ENCODE measurements at places on chromosomes 2 and 18.

DNA sequence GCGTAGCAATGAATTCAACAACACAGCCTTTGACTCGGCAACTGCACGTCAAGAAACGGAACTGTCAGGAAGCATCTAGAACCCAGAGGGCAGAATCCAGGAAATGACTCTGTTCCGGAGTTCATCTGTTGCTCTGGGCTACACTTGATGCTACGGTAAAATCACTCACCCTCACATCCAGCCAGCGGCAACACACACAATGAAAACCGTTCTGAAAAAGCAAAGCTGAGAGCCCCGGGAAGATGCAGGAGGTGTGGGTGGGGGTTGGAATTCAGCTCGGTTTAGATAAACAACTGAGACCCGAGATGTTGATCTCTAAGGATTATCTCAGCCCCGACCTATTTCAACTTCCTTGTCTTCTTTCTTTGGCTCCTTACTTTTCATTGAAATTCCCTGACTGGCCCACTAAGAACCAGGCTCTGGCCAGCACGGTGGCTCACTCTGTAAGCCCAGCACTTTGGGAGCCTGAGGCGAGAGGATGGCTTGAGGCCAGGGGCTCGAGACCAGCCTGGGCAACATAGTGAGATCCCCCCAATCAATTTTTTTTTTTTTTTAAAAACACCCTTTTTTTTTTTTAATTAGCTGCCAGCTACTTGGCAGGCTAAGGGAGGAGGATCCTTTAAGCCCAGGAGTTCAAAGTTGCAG lies 13.3 kb upstream of the RAB17 start:
- peak; percentile 42 for DNase-seq

DNA sequence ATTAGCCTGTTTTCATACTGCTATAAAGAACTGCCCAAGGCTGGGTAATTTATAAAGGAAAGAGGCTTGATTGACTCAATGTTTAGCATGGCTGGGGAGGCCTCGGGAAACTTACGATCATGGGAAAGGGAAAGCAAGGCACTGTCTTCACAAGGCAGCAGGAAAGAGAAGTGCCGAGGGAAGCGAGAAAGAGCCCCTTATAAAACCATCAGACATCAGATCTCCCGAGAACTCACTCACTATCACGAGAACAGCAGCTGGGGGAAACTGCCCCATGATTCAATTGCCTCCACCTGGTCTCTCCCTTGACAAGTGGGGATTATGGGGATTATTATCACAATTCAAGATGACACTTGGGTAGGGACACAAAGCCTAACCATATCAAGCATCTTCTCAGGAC lies 23.3 kb downstream of the RHOB start:
- DNase-seq = no peak

- DNase-seq = no peak
Measured at GRCh38 chr18:46335534-46336101, 231.4 kb downstream of the HAUS1 start.

DNA sequence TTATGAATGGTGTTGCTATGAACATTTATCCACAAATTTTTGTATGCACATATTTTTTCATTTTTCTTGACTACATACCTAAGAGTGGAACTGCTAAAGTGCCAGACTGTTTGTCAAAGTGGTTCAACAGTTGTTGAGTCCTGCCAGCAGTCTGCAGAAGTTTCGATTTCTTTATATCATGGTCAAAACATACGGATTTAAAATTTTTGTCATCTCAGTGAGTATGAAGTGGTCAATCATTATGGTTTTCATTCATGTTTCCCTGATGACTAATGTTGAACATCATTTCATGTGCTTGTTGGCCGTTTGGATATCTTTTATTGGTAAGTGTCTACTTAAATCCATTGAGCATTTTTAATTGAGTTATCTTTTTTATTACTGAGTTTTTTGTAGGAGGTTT lies 39.2 kb downstream of the CCDC138 start:
- no peak for DNase-seq

DNA sequence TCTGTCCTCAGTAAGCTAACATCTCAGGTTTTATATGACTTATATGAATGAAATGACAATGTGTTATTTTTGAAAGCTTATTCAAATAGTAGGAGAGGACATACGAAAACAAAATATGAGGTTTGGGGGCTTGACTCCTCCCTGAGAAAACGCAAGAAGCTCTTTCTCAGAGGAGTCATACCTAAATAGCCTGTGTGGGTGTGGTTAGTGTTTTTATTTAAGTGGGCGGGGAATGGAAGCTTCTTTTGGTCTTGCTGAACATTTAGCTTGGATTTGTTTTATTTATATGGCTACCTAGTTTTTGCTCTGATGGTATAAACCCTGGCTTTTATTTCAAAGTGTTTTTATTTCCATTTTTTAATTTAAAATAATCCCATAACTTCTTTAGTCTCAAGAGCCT lies 72.1 kb upstream of the DSG1 start:
- DNase-seq = no peak

- DNase-seq = no peak
Measured at GRCh38 chr2:118974103-118974993, 32.4 kb downstream of the MARCO start.

GRCh38 chr2:43209204-43209717 lies 17.1 kb downstream of the ZFP36L2 start:
- DNase-seq = no peak

- DNase-seq = no peak
Measured at GRCh38 chr2:140893685-140894084, 1237.1 kb downstream of the LRP1B start.

- no peak for DNase-seq
Measured at GRCh38 chr2:125698280-125698679, 957.7 kb upstream of the GYPC start.

- DNase-seq = no peak
Measured at GRCh38 chr2:140270224-140270623, 1490.0 kb upstream of the NXPH2 start.

DNA sequence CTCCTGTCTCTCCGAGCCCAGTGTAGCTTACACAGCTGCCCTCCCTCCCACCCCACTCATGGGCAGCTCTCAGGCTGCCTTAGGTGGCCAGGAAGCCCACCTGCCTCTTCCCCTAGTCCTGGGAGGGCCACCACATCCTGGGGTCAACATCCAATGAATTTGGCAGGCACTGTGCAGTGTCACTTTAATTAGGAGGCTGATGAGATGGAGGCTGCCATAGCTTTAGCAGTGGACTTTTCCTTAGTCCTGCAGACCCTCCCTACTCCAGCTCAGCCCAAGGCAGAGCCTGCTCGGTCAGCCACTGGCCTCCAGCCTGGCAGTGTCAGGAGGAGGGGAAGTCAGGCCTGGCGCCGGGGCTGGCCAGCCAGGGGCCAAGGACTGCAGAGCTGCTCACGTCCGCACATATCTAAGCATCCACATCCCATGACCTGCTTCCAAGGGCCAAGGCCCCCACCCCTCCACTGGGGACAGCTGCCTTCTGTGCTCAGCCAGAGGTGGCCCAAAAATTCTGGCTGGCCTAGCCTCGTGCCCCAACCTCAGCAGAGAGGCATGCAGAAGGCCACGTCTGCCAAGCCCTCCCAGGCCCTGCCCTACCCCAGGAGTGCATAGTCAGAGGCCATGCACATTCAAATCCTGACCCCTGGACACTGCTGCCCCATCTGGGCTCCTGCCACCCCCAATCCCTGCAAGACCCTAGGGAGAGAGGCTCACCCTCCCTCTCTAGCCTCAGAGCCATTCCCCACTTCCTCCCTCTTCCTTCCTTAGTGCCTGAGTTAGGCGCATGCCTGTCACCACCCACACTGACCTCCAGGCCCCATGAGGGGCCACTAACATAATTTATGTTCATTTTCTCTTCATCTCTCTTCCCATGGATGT lies 33.1 kb downstream of the ADRA2B start:
- DNase-seq = no peak

- no peak for DNase-seq
Measured at GRCh38 chr2:67389788-67390187, 7.3 kb upstream of the ETAA1 start.

- DNase-seq = no peak
Measured at GRCh38 chr2:166140475-166140874, 12.7 kb upstream of the SCN1A start.

DNA sequence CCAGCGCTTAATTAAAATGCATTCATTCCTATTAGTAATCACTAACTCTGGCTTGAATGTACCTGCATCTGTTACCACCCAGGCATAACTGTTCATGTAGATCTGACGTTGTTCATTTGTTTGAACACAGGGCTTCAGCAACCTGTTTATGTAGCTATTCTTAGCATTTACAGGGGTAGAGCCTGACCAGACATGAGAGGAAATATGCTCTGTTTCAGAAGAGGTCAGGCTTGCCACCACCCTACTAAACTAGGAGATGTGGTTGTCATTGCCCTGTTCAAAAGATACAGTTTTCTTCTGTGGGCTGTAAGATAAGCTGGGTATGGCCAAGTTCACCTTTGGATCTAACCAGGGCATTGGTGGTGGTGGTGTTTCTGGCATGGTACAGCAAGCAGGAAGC lies 8.8 kb downstream of the MGAT5 start:
- no peak for DNase-seq

DNA sequence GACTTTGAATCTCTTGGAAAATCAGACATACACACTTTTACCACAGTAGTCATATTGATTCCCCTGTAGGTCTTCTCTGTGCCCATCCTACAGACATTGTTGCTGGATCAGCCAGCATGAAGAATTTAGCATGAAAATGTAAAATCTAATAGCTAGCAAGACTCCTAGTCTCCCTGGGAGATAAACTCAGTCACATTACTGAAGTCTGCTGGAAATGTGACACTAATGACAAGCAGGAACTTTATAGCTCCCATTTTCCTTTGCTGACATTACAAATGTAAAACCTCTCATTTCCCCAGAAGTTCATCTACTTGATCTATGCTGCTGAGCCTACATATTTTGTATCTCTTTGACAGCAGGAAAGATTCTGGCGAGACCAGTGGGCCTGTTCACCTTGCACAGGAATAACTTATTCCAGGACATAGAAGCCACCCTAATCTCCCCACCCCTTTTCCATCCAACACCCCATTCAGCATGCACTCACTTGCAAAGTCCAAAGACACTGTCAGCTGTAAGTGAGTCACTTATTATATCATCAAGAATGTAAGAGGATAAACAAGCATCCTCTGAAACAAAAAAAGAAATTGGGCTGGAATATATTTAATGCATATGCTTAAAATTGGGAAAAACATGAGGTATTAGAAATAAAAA lies 648.3 kb upstream of the PKDCC start:
- no peak for DNase-seq

GRCh38 chr2:225070811-225071210 lies 28.5 kb upstream of the DOCK10 start:
- no peak for DNase-seq

DNA sequence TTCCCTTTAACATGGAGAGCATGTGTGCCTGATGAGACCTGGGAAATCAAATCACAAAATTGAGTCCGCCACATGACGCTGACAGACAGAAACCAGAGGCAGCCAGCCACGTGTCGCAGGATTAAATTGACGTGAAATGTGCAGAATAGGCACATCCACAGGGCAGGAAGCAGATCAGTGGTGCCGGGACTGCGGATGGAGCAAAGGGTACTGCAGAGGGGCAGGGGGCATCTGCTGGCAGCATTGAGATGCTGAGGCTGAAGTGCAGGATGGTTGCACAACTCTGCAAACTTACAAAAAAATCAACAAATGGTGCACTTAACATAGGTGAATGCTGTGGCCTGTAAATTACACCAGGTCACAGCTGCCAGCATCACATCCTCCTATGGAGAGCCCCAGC lies 48.2 kb upstream of the TUBA3E start:
- DNase-seq = no peak

GRCh38 chr2:13813236-13813635 lies 819.3 kb upstream of the LRATD1 start:
- peak; percentile 41 for DNase-seq

GRCh38 chr18:7696780-7697179 lies 129.7 kb downstream of the PTPRM start:
- DNase-seq = no peak

DNA sequence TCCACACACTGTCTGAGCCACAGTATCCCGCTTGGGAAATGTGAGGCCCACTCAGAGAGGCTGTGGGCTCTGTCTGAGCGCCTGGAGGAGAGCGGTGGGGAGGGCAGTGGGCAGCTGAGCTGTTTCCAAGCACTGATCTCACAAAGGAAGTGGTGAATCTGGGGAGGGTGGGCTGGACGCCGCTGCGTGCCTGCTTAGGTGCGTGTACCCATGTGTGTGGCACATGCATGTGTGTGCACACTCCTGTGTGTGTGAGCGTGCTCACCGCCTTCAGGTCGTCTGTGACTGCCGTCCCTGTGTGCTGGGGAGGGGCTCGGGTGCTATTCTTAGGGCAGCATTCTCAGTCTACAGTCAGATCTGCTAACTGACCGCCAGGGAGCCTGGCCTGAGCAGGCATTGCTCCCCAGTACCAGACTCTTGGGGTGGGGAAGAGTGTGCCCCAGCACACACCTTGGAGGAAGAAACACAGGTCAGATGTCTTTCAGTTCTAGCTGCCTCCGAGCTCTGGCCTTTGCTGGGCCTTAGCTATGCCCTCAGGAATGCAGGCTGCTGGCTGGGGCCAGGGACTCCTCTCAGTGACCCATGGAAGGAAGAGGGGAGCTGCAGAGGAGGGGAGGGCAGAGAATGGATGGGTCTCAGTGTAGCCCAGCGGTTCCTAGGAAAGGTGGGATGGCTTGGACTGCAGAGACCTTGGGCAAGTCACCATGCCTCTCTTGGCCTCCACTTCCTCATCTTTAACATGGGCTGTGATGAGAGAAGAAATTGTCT lies 31.4 kb downstream of the KCNIP3 start:
- DNase-seq = peak; percentile 64

GRCh38 chr2:162795312-162795711 lies 43.3 kb downstream of the KCNH7 start:
- DNase-seq = no peak

- no peak for DNase-seq
Measured at GRCh38 chr2:55134316-55134706, 84.1 kb upstream of the RTN4 start.

DNA sequence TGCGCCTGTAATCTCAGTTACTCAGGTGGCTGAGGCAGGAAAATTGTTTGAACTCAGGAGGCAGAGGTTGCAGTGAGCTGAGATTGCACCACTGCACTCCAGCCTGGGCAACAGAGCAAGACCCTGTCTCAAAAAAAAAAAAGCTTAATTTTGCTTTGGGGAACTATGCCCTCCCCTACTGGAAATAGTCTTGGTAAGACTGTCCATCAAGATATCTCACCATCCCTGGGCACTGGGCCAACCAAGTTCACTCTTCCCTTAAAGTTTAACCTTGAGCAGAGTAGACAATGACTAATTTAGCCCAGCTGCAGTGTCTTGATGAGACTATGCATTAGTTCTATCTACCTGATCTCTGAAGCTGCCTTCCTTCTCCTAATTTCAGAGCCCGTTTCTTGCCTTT lies 44.7 kb downstream of the ASXL2 start:
- no peak for DNase-seq

DNA sequence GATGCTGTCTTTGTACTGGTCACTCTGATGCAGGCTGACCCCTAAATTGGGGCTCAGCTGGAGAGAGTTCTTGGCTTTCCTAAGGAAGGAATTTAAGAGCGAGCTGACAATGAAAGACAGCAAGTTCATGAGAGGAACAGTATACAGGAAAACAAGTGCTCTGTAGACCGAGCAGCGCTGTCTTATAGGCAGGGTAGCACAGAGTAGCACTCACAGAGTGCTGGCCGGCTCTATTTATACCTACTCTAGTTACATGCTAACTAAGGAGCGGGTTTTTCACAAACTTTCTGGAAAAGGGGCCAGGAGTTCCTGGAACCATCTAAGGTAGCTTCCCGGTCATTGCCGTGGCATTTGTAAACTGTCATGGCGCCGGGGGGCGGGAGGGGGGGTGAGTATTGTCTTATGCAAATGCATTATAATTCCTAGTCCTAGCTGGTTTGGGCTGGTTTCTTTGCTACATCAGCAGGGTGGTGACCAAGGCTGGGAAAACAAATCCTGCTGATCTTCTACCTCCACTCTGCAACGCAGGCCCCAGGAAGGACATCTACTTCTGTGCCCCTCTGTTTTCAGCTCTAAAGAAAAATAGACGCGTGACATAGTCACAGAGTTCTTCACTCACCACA lies 31.6 kb upstream of the MAP3K20 start:
- no peak for DNase-seq
